ENCODE measurements at places on chromosomes 5 and 9.

DNA sequence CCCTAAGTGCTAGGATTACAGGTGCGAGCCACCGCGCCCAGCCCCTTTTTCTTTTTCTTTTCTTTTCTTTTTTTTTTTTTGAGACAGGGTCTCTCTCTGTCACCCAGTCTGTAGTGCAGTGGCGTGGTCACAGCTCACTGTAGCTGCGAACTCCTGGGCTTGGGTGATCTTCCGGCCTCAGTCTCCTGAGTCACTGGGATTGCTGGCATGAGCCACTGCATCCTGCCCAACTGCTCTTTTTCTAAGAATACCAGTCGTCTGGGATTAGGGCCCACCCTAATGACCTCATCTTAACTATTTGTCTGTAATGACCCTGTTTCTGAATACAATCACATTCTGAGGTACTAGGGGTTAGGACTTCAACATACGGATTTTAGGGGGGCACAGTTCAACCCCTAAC is 34.1 kb upstream of the NANS start:
- no peak for DNase-seq

GRCh38 chr5:156913355-156913718 is 49.7 kb downstream of the TIMD4 start:
- no peak for DNase-seq

DNA sequence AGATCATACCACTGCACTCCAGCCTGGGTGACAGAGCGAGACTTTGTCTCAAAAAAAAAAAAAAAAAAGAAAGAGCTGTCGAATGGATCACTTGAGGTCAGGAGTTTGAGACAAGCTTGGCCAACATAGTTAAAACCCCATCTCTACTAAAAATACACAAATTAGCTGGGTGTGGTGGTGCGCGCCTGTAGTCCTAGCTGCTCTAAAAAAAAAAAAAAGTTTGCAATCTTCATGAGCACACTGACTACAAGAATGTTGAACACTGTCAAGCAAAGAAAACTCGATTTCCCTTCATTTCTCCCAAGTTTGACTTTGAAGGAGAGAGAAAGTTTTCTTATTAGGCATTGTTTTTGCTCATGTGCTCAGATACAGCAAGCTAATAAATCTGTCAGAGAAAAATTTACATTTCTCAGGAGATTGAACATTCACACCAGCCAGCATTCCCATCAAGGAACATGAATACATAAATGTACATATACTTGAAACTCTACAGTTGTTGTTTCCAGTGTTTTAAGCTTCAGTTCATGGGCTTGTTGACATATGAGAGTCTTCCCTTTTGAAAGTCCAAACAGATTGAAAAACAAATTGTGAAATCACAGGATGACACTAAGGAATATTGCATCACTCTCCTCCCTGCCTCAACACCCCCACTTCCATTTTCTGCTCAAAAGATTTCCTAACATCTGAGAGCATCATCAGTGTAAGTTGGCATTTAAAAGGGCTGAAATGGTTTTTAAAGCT is 81.8 kb downstream of the ARRDC3 start:
- DNase-seq, result no peak

GRCh38 chr5:1103505-1104326 is 8.1 kb downstream of the SLC12A7 start:
- no peak for DNase-seq

- no peak for DNase-seq
Measured at GRCh38 chr9:90421786-90422185, 220.8 kb downstream of the DIRAS2 start.

- no peak for DNase-seq
Measured at GRCh38 chr9:117718701-117719100, 14.5 kb downstream of the TLR4 start.

DNA sequence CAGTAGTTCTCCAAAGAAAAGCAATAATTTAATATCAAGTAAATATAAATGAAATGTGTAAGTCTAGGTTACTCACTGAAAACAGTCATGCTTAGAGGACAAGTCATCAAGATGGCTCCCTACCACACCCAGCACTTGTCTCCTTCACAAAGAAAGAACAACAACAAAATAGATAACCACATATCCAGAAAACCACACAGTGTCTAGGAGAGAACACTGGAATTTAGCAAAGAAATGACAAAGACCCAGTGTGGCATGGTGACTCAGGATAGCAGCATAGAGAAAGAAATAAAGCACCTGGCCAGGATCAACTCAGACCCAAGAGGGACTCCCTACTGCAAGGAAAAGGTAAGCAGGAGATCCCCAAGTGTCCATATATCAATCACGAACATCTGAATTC is 356.2 kb downstream of the TMEM161B start:
- no peak for DNase-seq

Data from anterior cingulate cortex (tissue), 58 donors.